ENCODE measurements at places on chromosomes 2 and 18.
A peak's percentile ranks its signal among the peaks of the same experiment; 100 is the strongest.

DNA sequence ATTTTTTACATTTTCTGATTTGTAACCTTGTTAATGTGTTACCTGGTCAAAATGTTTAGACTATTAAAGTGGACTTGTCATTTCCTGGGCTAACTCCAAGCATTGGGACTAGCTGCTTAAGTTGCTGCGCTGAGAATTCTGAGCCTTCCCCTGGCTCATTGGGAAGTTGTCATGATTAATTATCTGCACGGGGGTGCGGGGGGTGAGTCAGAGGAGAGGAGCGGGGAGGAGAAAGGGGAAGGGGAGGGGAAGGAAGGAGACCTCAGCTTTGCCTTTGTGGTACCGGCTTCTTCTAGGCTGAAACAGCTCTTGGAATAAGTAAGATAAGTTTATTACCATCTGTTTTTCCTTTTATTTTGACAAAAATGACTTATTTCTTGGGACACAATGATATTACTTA is 52.9 kb upstream of the APCDD1 start:
- DNase-seq = no peak

DNA sequence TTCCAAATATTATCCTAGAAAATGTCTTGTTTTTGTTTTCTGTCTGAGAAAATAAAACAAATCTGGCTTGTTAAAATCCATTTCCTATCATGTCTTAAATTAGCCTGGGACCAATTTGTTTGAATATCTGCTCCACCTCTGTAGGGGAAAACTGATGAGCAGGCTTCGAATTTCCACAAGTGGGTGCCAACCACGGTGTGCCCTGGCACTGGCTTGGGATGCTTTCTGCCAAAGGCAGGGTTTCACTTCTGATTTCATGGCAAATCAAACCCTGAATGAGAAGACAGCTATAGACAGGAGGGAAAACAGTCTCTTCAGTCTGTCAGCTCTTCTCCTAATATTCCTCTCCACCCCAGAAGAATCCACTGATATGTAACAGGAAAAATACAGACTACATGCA is 33.7 kb upstream of the STAT4 start:
- DNase-seq = no peak

- no peak for DNase-seq
Observed at GRCh38 chr2:160838147-160838546, 322.1 kb upstream of the TANK start.

DNA sequence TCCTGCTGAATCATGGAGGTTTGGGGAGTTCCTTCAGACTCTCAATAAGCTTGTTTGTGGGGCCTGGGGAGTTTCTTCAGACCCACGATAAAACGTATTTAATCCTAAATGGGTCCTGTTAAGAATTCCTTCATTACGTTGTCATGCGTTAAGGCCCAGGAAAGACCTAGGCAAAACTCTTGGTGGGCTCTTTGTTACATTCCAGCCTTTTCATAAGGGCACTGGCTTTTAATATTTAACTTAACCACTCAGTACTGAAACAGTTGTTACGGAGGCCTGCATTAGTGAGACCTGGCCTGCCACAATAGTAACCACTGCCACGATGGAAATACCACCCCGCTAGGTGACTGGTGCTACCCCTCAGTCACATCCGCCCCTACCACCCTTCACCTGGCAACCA is 17.5 kb upstream of the BIN1 start:
- no peak for DNase-seq

- DNase-seq = no peak
Observed at GRCh38 chr2:86254576-86255538, 55.6 kb downstream of the MRPL35 start.

- no peak for DNase-seq
Observed at GRCh38 chr2:46634905-46635304, 155.5 kb downstream of the TMEM247 start.

DNA sequence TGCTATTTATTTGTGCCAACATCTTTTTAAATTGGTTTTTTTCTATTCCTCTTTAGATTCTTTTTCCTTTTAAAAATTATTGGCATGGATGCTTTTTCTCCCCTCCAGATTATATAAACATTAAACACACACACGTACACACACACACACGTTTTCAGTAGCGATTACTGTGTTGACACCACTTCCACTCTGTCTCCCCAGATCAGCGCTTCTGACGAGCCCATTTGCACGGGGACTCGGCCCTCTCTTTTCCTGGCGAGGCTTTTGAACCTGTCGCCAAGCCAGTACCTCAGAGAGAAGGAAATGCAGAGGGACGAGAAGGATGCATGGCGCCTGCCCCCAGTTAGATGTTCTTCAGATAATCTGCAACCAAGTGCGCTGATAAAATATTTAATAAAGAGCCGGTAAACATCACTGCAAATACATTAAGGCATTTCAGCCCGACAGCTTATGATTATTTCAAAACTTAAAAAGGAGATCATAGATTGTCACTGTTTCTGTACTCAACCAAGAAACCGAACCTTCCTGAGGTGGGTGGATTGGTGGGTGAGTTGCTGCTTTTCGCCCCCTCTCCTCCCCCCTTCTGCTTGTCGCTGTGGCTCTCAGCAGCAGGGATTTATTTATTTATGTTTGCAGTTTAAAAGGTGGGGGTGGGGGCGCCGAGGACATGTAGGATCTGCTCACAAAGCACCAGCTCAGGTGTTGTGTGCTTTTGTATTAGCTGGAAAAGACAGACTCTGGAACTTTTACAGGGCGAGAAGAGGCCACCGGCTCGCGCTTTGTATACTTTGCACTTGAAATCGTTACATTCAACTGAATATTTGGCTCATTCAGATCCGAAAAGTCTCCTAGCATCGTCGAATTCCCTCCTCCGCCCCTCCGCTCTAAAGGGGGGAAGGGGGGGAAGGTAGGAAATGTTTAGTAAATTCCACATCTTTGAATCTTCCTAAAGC is 787 bp upstream of the TBR1 start:
- DNase-seq = peak; percentile 50

DNA sequence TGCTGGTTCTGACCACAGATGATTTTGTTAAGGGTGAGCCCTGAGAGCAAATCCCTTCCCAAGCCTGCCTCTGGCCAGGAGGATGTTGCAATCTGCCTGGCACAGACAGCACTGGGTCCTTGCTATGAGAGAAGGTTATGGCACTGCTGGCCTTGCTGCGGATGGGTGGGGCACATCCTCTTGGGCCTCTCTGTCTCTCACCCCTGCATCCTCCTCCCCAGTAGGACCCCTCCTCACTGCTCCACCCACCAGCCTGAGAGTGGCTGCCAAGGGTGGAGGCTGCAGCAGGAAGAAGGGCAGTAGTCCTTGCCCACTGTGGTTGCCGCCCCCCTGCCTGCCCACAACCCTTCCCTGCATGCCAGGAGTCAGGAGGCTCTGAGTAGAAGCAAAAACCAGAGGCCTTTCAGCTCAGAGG is 180.9 kb downstream of the ZBTB7C start:
- DNase-seq = no peak

DNA sequence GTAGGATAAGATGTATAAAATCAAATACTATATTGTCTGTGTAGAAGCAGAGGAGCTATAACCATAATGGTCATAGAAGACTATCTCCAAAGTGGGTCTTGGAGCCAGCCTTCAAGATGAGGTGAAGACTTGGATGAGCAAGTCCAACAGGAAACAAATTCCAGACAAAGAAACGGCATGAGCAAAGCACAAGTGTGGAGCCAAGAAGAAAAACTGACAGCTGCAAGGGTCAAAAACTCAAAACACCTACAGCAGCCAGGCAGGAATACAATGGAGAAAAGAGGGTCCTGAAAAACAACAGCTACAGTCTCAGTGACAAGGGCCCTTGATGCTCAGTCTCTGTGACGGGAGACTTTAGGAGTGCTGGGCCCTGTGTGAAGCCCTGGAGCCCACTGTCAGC is 102.4 kb downstream of the STK39 start:
- DNase-seq = no peak

- DNase-seq = no peak
Observed at GRCh38 chr2:99600981-99601651, 111.3 kb upstream of the REV1 start.

- no peak for DNase-seq
Observed at GRCh38 chr2:8858910-8859309, 21.5 kb upstream of the KIDINS220 start.

DNA sequence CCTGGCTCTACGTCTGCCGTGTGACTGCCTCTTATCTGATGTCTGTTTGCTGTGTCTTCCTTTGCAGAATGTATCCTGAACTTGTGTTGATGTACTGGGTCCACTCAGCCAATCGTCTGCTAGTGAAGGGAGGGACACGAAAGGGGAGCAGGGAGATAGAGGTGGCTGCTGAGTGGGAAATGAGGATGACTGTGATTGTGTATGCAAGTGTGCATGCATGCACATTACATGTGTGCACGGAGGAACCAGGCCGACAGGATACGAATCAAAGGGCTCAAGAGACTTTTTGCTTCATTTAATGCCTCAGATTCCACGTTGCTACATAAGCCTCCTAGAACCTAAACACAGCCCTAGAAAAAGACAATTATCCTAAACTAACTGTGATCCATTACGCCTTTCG is 111.2 kb downstream of the TFCP2L1 start:
- DNase-seq = no peak

DNA sequence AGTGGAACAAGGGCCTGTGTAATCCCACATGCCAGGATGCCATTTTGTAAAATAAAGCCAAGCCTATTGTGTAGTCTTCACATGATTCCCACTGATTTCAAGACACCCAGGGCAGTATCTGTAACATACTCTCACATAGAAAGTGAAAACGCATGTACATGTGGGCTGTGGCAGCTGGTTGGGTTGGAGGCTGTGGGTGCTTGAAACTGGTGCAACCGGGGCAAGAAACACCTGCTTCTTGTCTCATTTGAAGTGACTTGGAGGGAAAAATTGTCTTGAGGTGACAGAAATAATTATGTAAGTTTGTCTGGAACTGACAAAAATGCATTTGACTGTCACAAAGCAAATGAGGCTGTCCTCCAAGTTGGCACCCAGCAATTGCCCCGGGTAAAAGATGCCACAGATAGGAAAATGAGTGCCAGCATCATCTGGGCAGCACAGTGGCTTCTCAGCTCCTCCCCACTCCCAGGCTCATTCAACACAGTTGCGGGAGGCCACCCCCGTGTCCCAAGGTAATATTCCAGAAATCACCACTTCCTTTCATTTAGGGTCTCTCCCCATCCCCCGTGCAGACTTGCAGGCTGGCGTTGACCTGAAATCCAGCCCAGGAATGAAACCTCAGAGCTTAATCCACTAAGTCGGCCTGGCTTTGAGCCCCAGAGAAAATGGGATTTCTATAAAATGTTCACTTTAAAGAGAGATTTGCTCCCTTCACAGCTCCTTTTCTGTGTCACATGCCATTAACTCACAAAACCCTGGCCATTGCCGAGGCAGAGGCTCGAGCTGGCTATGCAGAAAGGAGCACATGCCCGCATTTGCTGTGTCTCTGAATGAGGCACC is 293.9 kb upstream of the PARD3B start:
- DNase-seq = no peak

DNA sequence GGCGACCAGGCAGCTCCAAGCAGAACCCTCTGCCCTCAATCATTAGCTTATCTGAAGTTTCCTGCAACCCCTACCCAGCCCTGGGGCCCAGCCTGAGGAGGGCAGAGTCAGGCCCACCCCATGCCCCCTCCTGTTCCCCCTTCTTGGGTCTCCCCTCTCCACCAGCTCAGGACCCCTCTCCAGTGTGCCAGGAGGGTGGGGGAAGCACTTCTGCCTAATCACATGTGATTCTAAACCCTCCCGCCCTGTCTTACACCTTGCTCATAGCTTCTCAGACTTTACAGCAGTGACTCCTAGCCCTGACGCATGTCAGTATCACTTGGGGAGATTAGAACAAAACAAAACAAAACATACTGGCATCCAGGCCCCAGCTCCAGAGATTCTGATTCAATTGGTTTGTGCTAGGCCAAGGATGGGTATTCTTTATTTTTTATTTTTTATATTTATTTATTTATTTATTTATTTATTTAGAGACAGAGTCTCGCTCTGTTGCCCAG is 42.5 kb upstream of the ASAP2 start:
- DNase-seq = no peak

- DNase-seq = no peak
Observed at GRCh38 chr2:170481201-170481600, 233.9 kb upstream of the SP5 start.
